GM23248 (cell line): ENCODE measurements at places on chromosomes 5 and 9.

DNA sequence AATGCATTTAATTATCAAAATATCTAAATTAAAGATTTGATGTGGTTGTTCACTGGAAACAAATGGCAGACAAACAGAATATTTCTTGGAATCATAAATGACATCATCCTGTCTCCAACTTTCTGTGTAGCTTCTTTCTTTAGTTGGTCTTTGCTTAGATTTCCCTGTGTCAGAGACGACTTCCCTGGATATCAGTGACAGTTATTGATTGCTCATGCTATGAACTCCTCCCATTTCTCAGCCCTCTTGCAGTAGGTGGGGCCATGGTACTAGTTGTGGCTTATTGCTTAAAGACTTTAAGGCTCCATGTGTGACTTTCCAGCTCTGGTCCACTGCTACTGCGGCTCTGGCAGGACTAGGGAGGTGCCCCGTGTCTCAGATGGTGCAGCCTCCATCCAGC lies 592.6 kb downstream of the MTRR start:
- no peak for DNase-seq

- peak; percentile 39 for DNase-seq
These were observed 218.8 kb upstream of the MSX2 start for GRCh38 chr5:174505621-174506020.

DNA sequence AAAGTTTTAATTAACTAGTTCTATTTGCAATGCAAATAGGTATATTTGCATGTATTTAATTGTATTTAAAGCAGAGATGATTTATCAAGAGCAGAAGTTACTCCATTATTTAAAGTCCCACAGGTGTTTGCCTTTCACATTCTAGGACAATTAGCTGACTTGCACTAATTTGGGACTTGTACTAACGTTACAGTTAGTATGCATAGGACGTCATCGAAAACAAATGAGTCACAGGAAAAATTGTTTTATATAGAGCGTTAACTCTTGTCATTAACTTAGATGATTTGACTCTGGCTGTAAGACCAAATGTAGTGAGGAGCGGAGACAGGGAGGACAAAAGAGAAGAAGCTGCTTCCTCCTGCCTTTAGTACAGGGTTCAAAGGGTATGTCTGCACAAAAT lies 126.1 kb upstream of the IFNE start:
- peak; percentile 29 for DNase-seq

- peak; percentile 20 for DNase-seq
These were observed 11.4 kb downstream of the MRRF start for GRCh38 chr9:122276096-122276495.

DNA sequence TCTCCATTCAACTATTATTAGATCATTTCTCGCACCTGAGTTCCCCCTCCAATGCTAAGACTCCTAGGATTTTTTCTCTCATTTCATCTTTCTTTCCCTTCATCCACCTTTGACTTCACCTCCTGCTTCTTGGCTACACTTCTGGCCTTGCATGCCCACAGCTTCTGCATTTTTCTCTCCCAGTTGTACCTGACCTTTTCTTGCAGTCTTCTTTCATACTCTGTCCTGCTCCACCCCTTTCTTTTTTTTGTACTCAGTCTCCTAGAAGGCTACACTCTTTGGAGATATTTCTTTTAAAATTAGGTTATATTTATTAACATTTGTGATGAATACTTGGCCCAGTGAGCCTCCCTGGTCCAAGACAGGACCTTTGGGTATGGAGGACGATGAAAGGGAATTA lies 190.4 kb downstream of the DEPDC1B start:
- no peak for DNase-seq

DNA sequence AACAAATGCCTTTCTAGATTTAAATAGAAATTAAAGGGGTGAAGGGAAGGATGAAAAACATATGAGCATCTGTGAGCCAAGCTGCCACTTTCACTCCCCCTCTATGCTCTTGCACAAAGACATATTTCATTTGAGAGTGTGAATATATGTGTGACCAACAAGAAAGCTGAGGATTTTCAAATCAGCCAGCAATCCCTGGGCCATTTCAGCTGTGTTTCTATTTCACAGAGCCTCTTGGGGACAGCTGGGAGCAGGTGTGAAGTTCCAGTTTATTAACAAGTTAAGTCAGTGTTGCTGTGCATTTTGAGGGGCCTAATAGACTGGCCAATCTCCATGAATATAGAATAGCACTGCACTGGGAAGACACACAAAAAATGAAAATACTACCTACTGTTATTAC lies 248.7 kb upstream of the RGMB start:
- no peak for DNase-seq

- peak; percentile 13 for DNase-seq
These were observed 414.3 kb downstream of the ANXA1 start for GRCh38 chr9:73565833-73566465.

DNA sequence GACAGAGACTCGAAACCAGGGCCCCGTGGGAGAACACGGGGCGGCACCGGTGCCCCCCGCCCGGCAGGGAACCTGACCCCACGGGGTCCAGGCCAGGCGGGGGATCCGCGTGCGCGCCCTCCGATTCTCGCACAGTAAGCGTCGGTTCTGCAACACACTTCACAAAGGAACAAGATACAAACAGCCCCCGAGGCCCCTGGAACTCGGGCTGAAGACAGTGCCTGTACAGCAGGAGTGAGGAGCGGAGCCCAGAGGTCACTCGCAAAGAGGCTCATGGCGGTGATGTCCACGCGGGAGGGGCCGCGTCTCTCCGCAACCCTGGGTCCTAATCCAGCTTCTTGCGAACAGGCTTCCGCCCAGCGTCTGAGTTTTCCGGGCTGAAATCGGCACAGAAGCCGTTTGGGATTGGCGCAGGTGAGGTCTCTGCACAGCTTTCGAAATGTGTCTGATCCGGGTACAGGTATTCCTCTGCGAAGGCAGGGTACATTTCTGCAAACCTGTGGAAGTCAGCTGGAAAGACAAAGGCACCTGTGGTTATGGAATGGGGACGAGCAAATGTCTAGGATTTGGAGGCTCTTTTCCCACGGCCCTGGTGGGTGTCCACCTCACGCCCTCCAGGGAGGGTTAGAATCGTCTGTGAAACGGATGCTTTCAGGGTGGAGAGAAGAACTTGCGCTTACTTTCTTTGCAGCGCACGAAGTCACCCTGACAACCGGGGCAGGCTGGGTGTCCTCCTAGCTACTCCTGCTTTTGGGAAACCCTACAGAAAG lies 18.3 kb upstream of the SLC6A3 start:
- no peak for DNase-seq

DNA sequence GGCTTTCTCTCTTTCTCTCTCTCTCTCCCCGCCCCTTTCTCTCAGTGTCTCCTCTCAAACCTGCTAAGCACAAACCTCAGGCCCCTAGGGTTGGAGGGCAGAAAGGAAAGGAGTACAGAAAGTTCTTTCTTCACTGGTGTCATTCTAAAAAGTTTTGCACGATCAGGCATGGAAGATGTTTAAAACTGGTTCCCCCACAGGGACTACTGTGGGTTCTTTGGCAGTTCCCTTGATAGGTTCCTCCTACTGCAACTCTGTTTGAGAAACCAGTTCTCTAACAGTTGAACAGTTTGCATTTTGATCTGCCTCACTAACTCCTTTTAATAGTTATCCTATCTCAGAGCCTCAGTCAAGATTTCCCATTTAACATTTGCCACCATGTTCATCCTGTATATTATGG lies 82.9 kb downstream of the CDO1 start:
- DNase-seq: no peak

DNA sequence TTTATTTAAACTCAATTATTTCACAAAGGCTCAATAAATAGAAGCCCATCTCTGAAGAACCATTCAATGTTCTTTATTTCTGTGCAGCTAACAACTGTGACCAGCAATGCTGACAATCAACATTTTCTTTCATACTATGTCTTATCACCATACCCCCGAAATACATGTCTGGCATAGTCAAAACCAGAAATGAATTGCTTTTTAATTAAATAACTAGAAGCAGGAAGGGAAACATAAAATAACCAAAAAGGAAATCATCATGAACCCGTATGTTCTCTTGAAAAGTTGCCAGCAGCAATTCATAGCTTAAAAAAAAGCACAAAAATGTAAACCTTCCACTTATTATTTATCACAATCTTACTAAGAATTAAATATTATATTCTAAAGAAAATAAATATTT lies 212.4 kb downstream of the TMEM232 start:
- DNase-seq: no peak

GRCh38 chr9:34650816-34651215 lies 1.2 kb upstream of the IL11RA start:
- no peak for DNase-seq

GRCh38 chr5:82798676-82799075 lies 278.5 kb downstream of the TMEM167A start:
- no peak for DNase-seq

GRCh38 chr5:59506285-59506877 lies 387.1 kb downstream of the PDE4D start:
- peak; percentile 65 for DNase-seq

DNA sequence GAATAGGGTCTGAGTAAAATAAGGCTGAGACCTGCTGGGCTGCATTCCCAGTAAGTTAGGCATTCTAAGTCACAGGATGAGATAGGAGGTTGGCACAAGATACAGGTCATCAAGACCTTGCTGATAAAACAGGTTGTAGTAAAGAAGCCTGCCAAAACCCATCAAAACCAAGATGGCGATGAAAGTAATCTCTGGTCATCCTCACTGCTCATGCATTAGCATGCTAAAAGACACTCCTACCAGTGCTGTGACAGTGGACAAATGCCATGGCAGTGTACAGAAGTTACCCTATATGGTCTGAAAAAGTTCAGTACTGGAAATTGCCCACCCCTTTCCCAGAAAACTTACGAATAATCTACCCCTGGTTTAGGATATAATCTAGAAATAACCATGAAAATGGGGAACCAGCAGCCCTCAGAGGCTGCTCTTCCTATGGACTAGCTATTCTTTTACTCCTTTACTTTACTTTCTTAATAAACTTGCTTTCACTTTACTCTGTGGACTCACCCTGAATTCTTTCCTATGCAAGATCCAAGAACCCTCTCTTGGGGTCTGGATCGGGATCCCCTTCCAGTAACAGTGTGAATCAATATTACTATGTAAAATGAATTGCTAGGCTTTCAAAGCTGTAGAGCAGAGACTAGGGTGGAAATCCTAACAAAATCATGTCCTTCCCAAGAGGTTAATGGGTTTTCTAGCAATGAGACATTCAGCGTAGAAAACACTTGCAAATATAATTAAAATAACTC lies 257.8 kb downstream of the KIAA0825 start:
- no peak for DNase-seq

- DNase-seq: peak; percentile 90
These were observed 103.5 kb downstream of the GCNT1 start for GRCh38 chr9:76562511-76562911.

- DNase-seq: peak; percentile 30
These were observed 10.6 kb upstream of the VLDLR start for GRCh38 chr9:2610985-2611384.

DNA sequence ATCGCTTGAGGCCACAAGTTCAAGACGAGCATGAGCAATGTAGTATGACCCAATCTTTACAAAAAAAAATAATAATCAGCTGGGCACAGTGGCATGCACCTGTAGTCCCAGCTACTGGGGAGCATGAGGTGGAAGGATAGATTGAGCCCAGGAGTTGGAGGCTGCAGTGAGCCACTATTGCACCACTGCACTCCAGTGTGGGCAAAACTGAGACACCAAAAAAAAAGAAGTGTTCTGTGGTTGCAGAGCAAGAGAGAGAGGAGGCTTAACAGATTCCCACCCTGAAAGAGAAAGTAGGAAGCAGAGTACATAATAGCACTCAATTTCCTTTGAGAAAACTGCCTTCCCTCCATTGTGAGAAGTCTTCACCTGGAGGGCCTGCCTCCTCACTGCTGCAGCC lies 52.6 kb downstream of the ALDH7A1 start:
- DNase-seq: no peak

DNA sequence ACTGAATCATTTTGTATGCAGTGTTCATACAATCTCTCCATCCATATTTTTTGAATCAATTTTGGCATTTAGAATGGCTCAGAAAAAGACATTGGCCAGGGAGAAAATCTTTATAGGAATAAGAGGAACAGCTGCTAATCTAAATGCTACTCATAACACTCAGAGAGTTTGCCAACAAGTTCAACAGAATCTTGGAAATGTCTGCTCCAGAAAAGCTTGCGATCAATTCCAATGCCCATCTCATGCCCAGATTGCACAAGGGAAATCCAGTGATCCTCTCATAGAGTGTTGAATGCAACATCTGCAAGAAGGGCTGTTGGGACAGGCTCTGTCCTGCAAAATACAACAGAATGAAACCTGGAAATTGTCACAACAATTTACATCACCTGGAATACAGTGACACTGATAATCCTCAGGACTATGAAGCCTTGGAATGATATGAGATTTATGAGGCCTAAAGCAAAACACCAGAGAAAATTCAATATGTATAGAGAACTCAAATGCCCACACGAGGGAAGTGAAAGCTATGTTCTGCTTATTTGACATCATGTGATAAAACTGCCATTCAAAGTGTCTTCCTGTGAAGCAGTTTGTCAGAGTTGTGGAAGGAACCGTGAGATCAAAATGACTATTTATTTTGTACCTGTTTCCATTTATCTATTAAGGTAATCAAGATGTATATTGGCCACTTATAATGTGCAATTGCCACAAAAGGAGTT lies 190.1 kb downstream of the PARP8 start:
- DNase-seq: no peak

GRCh38 chr9:76333964-76334363 lies 60.3 kb downstream of the RFK start:
- no peak for DNase-seq

DNA sequence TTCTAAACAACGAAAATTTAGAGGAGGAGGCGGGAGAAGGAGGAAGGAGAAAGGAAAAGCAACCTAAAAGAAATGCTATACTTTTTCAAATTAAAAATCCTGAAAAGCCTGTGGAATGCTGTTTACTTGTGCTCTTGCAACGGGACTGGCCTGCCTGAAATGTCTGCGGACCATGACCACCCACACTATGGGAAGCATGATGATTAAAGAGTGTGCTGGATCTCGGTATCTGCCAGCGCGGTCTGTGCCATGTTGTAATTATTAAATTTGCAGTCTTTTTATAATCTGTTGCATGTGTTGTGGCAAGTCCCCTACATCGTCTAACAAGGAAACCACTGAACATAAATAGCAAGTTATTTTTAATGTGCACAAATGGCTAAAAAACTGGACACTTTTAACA lies 111.4 kb downstream of the FANCC start:
- DNase-seq: peak; percentile 42

- DNase-seq: no peak
These were observed 215.8 kb downstream of the CEMIP2 start for GRCh38 chr9:71552480-71552879.

DNA sequence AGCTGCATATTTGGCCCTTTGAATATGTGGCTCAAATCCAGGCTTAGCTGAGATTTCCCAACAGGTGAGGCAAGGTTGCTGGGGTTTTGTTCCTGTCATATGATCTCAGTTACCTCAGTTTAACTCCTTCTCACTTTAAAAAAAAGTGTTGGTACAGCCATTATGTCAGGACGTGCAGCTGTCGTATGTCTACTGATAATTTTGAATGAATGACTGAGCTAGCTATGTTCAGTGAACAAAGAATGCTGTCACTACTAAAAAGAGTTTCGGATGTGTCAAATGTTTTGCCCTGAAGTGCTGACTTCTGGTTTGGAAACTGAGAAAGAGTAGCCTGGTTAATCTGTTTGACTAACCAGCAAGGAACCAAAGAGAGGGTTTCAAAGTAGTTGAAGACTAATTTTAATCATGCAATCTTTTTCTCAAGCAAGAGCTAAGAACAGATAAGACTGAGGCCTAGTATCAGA lies 106.3 kb upstream of the NR3C1 start:
- no peak for DNase-seq
